ENCODE measurements at places on chromosomes 1 and 21. TPM values are rescaled to one million over a fixed set of nuclear protein-coding genes. Genes with fewer than 3 reads are reported as not detected.

DNA sequence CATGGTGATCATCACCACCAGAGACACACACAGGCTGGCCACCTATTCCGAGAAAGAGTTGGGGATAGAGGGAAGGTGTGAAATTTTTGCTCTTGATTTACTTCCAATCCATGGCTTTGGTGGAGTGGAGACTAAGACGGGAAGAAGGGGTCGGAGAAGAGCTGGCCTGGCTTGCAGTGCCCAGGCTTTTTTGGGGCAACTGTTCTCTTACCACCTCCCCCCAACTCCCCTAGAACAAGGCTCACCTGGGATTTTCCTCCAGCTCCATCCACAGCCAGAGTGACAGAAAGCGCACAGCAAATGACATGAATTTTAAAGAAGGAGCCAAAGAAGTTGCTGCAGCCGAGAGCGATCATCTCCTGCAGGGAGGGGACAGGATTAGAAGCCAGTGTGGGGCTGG lies 16.0 kb downstream of the SLC26A9 start:
- no peak for DNase-seq

DNA sequence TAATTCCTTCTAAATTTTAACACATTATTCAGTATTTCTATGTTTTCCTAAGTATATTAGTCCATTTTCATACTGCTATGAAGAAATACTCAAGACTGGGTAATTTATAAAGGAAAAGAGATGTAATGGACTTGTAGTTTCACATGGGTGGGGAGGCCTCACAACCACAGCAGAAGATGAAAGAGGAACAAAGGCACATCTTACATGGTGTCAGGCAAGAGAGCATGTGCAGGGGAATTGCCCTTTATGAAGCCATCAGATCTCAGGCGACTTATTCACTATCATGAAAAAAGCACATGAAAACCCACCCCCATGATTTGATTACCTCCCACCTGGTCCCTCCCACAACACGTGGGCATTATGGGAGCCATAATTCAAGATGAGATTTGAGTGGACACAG lies 15.6 kb downstream of the GBP5 start:
- DNase-seq = no peak

- DNase-seq = no peak
Observed at GRCh38 chr1:21200767-21201166, 24.1 kb upstream of the EIF4G3 start.

- no peak for DNase-seq
Observed at GRCh38 chr1:185939142-185939541, 205.0 kb downstream of the HMCN1 start.

DNA sequence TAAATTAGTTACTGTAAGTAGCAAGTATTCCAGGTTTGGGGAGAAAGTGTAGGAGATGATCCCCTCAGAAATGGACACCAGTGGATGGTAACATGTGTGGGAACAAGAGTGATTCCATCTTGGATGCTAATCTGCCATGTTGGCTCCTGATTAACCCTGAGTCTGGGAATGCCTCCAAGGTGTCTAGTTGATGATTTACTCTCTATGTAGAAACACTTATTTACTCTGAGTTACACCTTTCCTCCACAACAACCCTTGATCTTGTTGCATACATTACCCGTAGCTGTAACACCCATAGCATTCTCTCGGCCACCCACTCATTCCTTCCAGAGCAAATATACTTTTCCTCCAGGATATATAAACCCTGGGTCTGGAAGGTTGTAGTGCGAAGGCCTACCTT lies 315.9 kb upstream of the GREM2 start:
- DNase-seq = no peak

DNA sequence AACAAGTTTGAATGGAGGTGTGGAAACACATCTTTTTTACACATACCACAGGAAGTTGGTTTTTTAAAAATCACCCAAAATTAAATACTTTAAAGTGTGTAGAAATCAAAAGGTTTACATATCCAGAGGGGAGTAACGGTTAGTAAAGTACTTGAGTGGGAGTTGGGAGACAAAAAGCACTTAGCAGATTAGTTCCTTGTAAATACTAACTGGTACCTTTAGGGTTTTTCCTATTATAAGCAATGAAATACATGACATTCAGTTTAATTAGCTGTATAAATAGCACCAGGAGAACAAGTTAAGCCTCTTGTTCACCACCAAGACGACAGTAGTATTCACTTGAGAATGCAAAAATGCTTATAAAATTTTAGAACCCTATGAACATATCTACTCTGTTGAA lies 23.7 kb upstream of the RAVER2 start:
- no peak for DNase-seq

GRCh38 chr1:212792396-212792908 lies 758 bp downstream of the TATDN3 start:
- no peak for DNase-seq

DNA sequence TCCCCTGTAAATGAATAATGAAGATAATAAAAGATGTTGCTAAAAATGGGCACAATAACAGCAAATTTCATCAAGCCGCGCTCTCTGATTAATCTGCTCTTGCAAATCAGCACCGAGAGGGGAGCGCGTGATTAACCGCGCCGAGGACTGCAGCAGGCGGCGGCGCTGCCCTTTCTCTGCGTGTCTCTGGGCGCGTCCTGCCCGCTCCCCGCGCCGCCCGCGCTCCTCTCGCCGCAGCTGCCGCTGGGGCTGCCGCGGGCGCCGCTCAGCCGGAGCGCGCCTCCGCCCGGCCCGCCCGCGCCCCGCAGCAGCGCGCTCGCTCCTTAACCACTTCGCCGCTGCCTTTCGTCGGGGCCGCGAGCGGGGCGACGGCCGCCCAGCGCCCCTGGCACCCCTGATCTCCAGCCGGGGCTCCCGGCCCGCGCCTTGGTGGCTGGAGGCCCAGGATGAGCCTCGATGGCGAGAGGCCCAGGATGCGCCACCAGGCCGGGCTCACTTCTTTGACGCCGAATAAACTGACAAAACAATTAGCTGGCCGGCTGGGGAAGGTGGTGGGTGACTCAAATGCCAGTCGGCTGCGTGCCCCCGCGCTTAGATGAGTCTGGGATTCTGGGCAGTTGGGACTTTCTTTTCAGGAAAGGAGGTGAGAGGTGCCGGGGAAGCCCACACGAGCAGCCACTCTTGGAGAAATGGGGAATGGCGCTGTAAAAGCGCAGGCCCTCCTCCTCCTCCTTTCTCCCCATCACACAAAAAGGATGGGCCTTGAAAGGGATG lies 221.4 kb upstream of the PKN2 start:
- peak; percentile 72 for DNase-seq

- DNase-seq = no peak
Observed at GRCh38 chr21:36636016-36636415, 62.9 kb upstream of the SIM2 start.

DNA sequence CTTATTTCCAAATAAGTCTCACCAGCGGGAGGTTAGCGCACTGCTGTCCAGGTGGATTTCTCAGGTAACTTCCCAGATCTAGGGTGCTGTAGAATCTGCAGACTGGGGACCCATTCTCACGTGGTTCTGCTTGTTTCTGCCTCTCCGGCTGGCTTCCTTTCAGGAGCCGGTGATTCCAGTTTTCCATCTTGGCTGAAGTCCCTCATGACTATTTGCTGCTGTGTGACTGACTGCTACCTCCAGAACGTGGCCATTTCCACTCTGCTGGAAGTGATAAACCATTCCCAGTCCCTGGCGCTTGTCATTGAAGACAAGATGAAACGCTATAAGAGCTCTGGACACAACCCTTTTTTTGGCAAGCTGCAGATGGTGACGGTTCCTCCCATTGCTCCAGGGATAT lies 76.0 kb downstream of the DOP1B start:
- DNase-seq = no peak

- DNase-seq = no peak
Observed at GRCh38 chr1:223490256-223490655, 97.0 kb downstream of the CCDC185 start.

GRCh38 chr1:222521299-222522104 lies 26.4 kb downstream of the HHIPL2 start:
- no peak for DNase-seq

DNA sequence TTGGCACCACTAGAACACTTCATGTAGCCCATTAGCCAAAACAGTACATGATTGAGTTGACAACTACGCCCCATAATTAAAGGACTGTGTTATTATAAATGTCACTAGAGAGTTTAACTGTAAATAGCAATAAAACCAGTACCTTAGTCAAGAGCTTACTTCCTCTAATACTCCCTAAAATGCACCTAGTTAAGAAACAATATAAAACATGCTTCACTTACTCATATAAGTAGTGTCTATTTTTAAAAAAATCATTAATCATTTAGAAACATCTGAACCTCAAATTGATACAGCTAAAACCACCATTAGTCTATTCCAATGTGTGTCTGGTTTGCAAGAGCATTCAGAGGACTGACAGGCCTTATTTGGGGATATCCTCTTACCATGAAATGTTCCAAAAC lies 25.3 kb downstream of the PTP4A2 start:
- DNase-seq = no peak

DNA sequence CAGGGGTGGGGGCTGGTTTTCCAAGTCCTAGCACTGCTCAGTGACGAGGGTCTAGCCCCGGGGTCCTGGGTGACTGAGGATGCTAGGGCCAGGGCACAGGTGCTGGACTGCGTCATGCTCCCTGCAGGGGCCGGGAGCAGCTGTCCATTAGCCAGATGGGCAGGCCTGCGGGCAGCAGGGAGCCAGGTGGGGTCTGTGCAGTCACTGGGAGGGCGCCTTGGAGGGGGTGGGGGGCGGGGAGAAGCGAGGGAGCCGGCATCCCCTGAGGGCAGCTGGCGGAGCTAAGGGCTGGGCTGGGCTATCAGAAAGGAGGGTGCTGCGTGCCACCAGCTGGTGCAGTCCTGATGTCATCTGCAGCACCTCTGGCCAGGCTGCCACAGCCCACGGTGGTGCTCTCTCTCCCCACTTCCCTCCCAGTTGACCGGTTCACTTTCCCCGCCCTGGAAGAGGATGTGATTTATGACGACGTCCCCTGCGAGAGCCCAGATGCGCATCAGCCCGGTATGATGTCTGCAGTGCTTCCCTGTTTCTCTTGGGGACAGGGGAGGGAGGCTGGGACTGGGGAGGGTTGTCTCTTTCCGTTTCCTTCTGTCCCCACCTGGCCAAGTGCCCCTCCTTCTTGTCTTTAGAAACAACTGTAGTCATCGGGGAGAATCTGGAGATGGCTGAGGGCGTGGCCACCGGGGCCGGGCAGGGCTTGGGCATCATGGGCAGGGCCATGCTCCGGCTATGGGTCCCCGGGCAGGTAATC lies 63.8 kb downstream of the ARHGEF10L start:
- DNase-seq = no peak

DNA sequence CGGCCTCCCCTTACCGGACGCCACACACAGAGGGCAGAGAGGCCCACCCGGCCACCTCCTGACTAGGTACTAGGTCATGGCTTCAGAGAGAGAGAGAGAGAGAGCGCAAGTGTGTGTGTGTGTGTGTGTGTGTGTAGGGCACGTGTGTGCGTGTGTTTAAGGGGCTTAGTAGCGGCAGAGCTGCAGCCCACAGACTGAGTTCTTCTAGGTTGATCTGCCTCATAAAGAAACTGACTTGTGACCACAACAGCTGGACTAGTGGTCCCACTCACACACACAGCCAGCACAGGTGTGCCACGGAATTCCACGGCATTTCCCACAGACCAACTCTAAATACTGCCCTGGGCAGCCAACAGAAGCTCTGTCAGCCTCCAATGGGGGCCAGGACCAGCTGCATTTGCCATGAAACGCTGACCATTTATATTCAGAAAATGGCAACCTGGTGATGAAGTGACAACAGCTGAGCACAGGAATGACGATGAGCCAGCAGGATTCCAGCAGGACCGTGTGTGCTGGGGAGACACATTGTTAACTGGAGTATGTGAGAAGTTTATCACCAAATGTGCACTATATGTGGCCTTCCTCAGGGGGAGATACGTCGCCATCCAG lies 38.8 kb upstream of the GPR153 start:
- no peak for DNase-seq

The PTPRC gene
- 9.7 TPM for total RNA-seq

The ARHGEF10L gene
- total RNA-seq = 59.9 TPM

The REG4 gene
- not detected for total RNA-seq

The AMY1B gene
- not detected for total RNA-seq

The UBE2J2 gene
- total RNA-seq = 40.0 TPM

The LRRC42 gene
- total RNA-seq = 13.8 TPM
